ENCODE measurements at places on chromosomes 5 and 9.

- DNase-seq, result no peak
Measured at GRCh38 chr5:110702704-110703103, 23.8 kb downstream of the TMEM232 start.

DNA sequence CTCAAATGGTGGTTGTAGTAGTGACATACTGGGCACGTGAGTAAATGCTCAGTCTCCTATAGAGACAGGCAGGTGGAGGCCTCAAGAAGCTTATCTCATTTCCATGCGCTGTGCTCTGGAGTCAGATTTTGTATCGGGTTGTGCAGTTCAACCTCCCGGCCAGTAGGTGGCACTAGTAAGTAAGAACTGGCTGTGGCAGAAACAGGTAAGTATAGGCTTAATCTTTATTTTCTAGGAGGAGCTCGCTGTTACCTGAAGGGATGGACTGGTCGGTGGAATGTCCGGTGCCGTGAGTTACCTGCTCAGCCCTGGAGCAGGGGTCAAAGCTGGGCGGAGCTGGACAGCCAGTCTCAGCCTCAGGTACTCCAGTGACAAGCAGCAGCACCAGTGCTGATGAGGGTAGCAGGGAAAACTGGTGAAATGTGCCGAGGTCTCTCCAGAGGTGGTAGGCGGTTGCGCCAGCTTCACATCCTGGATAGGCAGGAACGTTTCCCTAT is 880.1 kb upstream of the SEMA6A start:
- no peak for DNase-seq

DNA sequence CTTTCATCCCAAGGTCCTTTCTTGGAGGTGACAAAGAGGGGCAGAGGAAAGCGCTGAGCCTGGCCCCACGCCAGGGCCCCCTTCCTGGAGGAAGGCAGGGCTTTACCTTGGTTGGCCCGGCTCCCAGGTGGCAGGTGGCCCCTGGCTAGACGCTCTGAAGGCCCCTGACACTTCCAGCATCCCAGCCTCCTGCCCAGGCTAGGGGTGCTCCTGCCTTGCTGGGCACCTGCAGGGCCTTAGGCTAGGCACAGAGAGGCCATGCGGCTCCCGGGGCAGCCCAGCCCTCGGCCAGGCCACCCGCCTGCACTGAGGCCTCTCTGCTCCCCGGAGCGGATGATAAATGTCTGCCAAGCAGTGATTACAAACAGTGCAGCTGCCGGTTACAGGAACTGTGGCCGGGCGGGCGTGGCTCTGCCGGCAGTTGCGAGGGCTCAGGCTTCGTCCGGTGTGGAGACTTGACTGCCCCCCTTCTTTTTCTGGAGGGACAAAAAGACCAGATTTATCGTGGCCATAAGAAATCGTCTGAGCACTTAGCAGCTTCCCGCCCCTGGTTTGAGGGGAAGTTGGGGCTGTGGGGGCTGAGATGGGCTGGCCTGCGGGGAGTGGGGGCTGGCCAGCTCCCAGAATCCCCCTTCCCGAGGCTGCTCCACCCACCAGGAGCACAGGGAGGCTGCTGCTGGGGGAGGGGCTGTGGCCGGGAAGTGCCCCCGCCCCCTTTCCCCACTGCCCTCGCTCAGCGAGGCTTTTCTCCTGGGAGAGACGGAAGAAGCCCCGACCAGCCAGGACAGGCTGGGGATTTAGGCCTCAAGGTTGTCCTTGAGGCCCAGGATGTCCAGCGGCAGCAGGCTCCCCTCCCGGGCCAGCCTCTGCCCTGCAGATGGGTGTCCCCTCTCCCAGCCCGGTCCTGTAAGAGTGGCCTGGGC is 31.6 kb upstream of the UBAC1 start:
- no peak for DNase-seq

GRCh38 chr5:140190872-140191218 is 15.9 kb downstream of the CYSTM1 start:
- DNase-seq, result no peak

DNA sequence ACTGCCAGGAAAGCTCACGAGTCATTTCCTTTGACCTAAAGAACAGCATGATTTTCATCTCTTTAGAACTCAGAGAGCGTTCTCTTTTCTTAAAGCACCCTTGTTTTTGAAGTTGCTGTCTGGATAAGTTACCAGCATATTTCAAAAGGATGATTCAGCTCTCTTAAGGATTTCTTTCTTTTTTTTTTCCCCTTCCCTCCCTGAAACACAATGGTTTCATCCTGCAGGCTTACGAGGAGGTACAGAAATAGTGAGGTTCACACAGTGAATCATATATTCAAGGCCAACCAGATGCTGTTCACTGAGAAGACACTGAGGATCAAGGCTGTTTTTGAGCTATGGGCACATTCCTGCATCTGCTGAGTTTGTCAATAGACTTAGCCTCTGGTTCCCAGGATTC is 257.2 kb downstream of the KIF4B start:
- DNase-seq, result no peak

DNA sequence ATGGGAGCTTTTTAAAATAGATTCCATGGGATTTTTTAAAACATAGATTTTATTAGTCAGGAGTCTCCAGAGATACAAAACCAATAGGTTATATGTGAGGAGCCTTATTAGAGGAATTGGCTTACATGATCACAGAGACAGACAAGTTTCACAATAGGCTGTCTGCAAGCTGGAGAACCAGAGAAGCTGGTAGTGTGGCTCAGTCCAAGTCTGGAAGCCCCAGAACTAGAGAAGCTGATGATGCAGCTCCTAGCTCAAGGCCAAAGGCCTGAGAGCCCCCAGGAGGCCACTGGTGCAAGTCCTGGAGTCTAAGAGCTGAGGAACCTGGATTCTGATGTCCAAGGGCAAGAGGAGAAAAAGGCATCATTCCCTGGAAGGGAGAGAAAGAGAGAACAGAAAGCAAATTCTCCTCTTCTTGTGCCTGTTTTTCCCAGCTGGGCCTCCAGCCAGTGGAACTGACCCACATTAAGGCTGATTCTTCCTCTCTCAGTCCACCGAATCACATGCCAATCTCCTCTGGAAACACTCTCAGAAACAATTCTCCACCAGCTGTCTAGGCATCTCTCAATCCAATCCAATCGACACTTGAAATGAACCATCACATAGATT is 59.3 kb downstream of the AHRR start:
- no peak for DNase-seq

DNA sequence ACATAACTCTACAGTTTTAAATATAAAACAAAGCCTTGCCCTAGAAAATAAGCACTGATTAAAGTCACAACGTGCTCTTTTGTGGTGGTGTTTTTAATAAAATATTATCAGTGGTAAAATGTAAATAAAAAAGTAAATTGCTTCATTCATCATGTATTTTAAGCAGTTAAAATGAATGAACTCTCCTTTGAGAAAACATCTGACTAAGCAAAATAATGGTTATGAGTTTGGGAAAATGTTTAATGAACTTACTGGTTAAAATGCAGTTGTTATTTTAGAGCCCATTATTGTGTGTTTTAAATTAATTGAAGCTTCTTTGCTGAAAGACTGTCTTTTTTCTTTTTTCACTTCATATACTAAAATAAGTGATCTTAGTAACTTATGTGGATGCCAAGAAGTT is 1007.5 kb upstream of the ARRDC3 start:
- no peak for DNase-seq

- no peak for DNase-seq
Measured at GRCh38 chr9:113461943-113462342, 1.6 kb upstream of the RGS3 start.

DNA sequence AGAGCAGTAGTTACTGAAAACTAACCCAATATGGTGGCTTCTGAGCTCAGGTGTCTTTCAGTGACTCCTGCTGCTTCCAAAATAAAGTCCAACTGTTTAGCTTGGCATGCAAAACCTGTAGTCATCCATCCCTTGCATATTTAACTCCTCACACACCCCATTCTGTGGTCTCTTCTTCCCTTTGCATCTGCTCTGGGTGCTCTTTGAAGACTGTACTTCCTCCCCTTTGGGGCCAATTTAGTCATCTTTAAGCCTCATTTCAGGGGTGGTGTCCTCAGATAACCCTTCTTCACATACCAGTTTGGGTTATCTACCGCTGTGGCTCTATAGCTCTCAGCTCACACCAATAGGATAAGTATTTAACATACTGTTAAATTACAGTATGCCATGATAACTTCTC is 209.9 kb upstream of the DMRT1 start:
- no peak for DNase-seq

DNA sequence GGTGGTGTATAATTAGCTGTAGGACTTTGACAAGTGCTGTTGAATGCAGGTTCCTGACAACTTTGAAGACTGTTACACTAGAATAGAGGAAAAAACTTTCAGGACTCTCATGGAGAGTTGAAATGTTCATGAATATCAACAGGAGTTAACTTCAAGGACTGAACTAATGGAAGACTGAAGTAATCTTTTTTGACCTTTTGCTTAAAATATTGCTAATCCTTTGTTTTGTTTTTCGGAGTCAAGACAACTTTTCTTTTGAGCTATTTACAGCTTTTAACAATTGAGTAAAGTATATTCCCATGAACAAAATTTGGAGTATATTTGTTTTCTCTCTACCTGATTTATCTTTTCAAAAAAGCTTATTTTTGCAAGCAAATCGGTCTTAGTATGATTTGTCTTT is 34.1 kb upstream of the MTMR12 start:
- no peak for DNase-seq

DNA sequence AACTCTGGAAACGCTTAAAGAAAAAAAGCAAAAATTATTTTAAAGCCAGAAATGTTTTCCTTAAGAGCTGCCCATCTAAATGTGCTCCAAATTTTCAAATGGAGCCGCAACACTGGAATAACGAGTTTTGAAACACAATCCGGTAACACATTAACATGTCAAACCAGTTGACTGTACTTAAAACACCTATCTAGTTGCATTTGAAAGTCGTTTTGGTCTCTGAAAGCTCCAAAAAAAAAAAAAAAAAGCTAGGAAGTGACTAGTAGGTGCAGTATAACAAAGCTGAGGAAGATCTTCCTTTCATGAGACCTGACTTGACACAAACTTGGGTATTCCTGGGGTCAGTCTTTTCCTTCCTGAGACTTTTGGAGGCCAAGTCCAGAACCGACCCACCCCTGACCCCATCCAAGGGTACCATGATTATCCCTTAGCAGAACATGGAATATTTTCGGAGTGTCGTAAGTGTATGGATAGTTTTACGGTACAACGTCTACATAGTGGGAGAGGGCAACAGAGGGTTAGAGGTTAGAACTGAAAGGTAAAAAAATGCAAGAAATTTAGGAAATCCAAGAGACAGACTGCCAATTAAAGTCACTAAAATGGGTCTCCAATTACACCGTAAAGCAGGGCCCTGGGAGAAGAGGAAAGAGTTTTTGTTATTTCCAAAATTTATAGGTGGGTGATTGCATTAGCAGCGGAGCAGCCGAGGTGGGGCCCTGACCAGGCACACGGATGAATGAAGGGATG is 812 bp downstream of the CETN3 start:
- DNase-seq, result no peak

GRCh38 chr9:87787735-87788134 is 61.8 kb downstream of the CTSL start:
- DNase-seq, result no peak

GRCh38 chr9:97548379-97548778 is 46.9 kb downstream of the TMOD1 start:
- no peak for DNase-seq

GRCh38 chr5:14173377-14174229 is 30.5 kb downstream of the TRIO start:
- DNase-seq, result no peak

DNA sequence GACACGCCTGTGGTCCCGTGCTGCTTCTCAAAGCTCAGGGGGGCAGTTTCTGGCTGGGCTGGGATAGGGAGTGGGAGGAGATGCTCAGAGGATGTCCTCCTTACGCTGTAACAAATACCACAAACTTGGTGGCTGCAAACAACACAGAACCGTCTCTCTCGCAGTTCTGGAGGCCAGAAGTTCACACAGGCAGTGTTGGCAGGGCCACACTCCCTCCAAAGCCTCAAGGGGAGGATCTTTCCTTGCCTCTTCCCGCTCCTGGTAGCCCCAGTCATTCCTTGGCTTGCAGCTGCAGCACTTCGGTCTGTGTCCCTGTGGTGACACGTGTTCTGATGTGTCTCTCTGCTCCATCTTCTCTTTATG is 10.4 kb upstream of the ORM1 start:
- DNase-seq, result no peak

DNA sequence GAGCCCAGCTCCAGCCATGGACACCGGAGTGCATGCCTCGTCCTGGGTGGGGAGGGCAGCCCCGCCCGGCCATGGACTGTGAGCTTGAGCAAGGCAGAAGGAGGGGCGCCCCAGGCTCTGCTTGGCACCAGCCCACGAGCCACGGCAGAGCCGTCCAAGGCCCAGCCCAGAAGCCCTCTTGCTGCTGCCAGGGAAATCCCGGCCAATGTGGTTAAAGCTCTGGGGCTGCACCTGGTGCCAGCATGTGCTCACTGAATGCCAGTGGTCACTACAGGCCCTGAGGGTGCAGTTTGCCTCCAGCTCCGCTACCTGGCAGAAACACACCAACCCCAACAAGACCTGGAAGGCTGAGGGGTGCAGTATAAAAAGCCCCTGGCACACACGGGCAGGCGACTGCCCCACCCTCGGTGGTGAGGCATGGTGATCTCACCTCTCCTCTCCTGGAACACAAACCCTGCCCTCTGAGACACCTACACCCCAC is 11.8 kb downstream of the BRD3 start:
- peak; percentile 43 for DNase-seq

DNA sequence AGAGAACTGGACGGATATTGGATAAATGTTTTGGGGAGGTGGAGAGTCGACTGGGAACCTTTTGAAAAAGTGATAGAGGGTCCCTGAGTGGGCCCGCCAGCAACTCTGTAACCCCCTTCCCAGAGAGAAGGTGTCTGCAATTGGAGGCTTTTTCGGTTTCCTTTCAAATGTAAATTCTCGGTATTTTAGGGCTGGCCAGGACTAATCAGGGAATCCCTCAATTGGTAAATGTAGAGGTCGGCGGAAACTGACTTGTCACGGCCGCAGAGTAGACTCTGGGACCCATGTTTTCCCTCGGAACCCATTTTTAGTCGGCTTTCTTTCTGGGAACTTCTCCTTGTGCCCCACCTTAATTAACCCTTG is 524 bp downstream of the CCNB1 start:
- no peak for DNase-seq

- DNase-seq, result no peak
Measured at GRCh38 chr5:55850839-55851674, at the start of gene IL31RA. Gene IL31RA, plus strand, starts transcription at chr5:55851357. Its CDS starts 214 bp downstream, at chr5:55851571.

DNA sequence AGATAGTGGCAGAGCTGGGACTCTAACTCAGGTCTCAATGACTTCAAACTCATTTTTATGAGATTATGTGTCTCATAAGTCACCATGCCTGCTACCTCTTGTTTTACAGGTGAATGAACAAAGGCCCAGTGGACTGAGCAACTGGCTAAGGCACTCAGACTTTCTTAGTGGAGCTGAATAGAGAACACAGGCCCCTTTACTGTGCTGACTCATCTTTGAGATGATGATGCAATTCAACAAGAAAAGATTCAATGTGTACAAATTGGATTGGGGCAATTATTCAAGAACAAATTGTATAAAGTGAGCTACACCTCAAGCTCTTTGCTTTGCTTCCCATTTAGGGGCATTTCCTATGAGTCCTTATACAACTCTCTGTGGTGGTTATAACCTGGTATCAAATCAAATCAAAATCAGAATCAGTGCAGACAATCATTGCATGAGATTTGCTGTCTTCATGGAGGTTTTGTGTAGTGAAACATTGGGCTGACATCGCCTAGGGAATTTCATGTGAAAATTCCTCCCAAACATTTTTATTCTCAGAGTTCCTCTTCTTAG is 84.3 kb upstream of the PPP2R2B start:
- DNase-seq, result no peak
